Fibroblast of lung (primary cell): ENCODE measurements at places on chromosomes 12 and 14.

GRCh38 chr12:106137530-106138356 lies 1.0 kb downstream of the NUAK1 start:
- DNase-seq = no peak

DNA sequence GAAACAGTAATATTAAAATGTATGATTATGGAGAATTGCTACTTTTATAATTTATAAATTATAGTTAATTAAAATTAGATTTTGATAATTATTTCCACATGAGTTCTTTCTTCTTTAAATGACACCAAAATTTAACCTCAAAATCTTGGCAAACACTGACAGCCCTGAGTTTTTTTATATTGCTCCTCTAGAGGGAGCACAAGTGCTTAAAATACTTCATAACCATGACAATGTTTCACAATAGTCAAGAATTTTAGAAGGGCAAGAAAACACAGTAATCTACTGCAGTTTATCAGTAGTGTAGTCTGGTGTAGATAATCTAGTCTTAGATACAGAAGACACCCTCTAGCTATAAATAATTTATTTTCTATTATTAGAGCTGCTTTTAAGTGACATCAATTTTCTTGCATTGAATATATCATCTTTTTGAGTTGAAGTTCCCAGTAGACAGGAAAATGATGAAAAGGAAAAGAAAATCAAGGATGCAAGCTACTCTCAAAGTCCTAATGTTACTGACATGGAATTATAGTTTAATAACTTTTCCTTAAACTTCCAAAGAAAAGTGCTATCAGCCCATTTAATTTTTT lies 14.3 kb upstream of the PTGER2 start:
- peak; percentile 82 for DNase-seq

GRCh38 chr12:50611021-50611744 lies 106.4 kb downstream of the DIP2B start:
- DNase-seq = no peak

- no peak for DNase-seq
Observed at GRCh38 chr12:108357834-108358579, 18.9 kb upstream of the CMKLR1 start.

DNA sequence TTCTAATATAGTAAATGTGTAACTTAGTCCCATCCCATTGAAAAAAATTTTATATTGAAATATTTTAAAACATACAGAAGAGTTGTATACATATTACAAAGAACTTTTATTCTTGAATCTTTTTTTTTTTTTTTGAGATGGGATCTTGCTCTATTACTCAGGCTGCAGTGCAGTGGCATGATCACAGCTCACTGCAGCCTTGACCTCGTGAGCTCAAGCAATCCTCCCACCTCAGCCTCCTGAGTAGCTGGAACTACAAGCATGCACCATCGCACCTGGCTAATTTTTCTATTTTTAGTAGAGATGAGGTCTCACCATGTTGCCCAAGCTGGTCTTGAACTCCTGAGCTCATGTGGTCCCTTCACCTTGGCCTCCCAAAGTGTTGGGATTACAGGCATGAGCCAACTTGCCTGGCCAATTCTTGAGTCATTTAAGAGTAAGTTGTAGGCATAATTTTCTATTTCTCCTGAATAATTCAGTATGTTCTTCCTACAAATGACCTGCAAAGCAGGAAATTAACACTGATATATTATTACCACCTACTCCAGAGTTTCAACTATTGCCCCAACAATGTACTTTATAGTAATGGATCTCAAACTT lies 153.0 kb upstream of the BMP4 start:
- no peak for DNase-seq

DNA sequence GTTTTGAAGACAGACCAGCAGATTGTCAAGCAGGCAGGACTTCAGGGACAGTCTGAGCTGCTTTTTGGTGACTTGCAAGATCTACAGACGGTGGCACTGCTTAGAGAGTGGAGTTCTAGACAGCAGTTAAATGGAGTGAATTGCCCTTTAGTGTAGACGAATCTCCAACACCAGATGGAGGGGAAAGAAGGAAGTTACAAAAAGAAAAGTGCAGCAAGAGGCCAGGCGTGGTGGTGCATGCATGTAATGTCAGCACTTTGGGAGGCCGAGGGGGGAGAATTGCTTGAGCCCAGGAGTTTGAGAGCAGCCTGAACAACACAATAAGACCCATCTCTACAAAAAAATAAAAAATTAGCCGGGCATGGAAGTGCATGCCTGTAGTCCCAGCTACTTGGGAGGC lies 8.4 kb upstream of the HHIPL1 start:
- DNase-seq = no peak

GRCh38 chr14:45287610-45288009 lies 34.6 kb upstream of the MIS18BP1 start:
- no peak for DNase-seq

GRCh38 chr12:90078344-90078743 lies 369.7 kb upstream of the ATP2B1 start:
- DNase-seq = no peak

GRCh38 chr12:45697371-45697770 lies 32.1 kb upstream of the ARID2 start:
- DNase-seq = no peak

DNA sequence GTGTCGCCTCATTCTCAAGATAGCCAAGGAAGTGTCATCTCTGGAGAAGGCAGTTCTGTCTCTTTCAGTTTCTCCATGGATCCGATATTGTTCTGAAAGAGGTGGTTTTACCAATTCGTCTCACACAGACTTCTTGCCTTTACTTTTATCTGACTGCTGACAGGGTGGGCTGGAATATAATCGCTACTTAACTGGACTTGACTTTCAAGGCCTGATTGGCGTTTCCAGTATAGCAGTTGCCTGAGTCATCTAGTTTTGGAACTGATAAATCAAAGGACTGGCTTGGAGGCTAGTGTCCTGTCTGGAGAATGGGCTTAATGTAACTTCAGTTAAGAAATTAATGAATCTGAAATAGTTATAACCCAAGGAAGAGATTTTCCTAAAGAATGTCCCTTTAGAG lies 21.6 kb downstream of the PRKCH start:
- DNase-seq = no peak

GRCh38 chr14:46259536-46259935 lies 392.0 kb downstream of the RPL10L start:
- DNase-seq = no peak

DNA sequence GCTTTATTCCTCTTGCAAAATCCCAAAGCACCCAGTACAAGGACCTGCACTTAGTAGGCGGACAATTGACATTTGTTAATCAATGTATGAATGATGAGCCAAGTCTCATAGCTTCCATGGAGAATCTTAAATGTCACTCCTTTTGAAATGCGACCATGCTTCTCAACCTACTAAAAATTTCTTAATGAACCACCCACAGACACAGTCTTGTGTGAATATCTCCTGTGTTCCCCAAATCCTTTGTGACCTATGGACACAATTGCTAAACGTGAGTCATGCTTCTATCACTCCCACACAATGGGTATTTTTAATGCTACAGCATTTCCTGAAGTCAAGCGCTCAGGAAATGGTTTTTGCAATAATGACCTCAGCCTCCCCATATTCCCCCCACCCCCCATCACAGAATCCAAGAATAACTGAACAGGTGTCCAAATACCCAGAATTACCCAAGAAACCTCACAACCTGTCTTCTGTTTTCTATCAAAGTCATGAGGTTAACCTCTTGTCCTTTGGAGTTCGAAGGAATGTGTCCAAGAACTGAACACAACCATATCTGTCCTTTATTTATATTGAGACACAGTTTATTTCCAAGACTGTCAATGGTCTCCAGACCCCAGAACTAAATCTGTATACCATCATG lies 163.6 kb upstream of the PLEKHG7 start:
- peak; percentile 90 for DNase-seq

DNA sequence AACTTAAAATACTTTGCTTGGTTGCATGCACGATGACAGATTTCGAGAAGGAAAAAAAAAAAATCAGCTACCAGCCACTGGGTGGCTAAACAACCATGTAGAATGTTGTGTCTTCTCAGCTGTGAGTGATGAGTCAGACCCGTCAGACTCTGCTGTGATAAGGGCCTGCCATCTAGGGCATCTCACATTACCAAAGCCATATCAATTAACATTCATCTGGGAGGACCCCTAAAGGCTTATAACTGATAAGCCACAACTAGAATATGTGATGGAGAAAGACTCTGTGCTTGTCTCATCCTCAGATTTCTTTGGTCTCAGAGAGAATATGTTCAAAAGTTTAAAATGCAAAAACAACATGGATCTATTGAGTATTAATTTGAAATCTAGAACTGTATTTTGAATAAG lies 111.5 kb downstream of the PAX9 start:
- DNase-seq = peak; percentile 31

DNA sequence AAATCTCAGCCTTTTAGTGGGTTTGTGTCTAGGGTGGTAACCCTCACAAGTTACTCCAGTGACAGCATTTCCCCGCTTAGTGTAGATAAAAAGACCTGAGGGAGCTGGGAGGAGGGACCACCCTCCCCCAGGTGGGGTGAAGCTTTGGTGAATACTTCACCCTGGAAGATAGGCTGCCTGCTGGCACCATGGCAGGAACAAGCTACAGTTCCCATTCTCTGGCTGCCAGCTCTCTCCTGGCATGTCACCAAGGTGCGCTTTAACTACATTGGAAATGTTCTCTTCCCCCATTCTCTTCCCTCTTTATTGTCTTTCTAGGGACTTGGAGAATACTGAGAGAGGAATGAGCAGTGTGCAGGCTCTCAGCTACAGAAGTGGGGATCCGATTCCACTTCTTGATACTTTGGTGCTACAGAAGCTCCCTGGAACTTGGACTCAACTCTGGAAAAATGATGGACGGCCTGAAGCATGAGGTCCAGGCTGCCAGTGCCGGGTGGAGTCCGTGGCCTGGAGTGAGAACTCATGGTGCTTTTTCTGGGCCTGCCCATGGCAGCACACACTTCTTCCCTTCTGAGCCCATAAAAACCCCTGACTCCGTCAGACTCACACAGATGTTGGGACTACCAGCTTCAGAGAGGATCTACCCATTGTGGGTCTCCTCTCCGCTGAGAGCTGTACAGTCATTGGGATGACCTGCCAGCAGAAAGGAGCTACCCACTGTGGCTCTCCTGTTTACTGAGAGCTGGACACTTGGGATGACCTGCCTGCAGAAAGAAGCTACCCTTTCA lies 198.0 kb downstream of the ADGRD1 start:
- DNase-seq = no peak

GRCh38 chr12:130216031-130216430 lies 53.8 kb downstream of the FZD10 start:
- DNase-seq = no peak

DNA sequence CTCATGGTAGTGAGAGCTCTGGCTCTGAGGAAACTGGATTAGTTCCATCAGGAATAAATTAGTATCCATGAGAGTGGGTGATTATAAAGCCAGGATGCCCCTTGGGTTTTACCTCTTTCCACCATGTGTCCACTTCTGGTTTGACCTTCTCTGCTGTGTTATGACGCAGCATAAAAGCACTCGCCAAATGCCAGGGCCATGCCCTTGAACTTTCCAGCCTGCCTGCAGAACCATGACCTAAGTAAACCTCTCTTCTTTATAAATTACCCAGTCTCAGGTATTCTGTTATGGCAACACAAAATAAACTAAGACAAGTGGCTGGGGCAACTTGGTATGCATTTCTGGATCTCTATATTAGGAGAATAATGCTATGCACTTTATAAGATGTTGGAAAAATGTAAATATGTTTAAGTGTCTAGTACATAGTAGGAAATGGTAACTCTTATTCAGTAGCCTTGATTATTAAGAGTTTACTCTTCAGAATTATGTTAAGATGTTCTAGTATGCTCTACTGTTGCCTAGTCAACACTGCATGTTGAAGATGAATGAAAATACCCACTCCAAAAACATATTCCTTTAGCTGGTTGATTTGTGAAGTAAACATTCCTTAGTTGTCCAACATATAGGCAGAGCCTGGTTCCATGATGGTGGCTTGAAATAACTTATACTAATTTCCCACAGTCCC lies 455.6 kb upstream of the TMPO start:
- DNase-seq = no peak

DNA sequence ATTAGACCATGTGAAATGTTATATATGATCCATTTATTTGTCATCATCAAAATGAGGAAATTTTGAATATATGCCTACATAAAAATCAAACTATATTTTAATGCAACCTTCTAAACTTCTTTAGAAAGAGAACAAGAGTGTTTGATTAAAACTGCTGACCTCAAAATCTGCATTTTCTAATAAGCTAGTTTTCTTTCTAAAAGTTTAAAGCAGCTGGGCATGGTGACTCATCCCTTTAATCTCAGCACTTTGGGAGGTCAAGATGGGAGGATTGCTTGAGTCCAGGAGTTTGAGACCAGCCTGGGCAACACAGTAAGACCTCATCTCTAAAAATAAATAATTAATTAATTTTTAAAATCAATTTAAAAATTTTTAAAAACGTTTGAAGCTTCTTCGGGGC lies 36.2 kb downstream of the GNPTAB start:
- DNase-seq = no peak

GRCh38 chr12:79590751-79591150 lies 100.0 kb downstream of the PAWR start:
- DNase-seq = no peak

DNA sequence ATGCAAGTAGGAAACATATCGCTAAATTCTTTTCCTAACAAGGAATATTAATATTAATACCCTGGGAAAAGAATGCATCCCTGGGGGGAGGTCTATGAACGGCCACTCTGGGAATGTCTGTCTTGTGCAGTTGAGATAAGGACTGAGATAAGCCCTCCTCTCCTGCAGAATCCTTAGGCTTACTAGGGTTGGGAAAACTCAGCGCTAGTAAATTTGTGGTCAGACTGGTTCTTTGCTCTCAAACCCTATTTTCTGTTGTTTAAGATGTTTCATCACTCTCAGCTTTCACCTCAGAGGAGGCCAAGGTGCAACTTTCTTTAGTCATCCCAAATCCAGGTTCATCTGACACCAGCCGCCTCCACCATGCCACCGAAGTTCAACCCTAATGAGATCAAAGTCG lies 11.2 kb upstream of the RESF1 start:
- DNase-seq = no peak

- peak; percentile 87 for DNase-seq
Observed at GRCh38 chr14:25042362-25043299, 7.3 kb downstream of the STXBP6 start.

DNA sequence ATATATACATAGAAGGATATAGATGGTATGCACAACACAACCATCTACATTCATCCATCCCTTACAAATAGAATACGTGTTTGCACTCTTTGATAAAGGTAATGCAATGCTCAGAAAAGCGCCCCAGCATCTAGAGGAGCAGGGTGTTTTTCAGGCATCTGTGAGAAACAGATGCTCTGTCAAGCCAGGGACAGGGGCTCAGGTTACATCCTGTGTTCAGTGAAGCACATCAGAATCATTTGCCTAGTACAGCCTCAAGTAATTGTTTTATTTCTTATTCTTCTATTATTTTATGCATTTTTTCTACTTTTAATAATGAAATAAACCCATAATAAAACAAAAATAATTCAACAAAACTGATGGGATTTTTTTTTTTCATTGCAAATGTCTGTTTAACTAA lies 50.5 kb upstream of the HIF1A start:
- DNase-seq = peak; percentile 23
